NCI-H187 (cell line): ENCODE measurements at places on chromosomes 13 and 19.

GRCh38 chr19:51607077-51607476 is 23.1 kb downstream of the SIGLEC5 start:
- DNase-seq = no peak

DNA sequence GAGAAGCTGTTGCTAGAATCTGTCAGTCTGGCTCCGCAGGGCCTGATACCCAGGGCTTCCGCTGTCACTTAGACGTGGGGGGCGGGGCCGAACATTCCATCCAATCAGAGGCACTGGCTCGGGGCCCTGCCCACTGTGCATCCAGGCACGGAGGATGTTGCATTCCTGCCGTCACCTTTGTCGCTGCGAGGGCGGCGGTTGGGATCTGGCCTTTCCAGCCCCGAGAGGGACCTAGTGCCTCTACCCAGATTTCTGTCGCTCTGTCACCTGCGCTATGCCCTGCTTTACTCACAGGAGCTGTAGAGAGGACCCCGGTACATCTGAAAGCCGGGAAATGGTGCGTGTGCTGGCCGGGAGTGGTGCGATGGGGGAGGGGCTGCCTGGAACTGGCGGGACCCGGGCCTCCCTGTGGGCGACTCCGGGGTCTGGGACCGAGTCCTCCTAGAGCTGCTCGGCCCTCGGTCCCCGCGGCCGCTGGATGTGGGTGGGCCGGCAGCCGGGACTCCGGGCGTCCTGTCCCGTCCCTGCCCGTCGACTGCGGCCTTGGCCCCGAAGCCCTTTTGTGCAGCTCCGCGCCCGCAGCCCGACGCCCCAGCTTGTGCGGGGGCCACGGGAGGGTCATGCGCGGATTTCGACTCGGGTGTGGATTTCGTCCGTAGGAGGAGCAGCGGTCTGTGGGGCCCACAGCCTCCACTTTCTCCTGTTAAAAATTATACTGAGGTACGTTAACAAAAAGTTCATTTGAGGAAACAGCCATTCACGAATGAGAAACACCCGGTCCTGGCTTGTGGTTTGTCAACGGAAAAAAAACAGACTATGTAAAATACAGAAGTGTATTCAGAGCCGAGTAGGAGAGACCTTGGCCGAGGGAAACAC is at the start of gene ZNF439:
ZNF439 (plus strand) TSS at position 133 of the 876 bp plus-strand sequence; CDS start at position 275, 142 bp downstream.
- peak; percentile 76 for DNase-seq

GRCh38 chr13:84845907-84846619 is 953.2 kb downstream of the SLITRK6 start:
- no peak for DNase-seq

DNA sequence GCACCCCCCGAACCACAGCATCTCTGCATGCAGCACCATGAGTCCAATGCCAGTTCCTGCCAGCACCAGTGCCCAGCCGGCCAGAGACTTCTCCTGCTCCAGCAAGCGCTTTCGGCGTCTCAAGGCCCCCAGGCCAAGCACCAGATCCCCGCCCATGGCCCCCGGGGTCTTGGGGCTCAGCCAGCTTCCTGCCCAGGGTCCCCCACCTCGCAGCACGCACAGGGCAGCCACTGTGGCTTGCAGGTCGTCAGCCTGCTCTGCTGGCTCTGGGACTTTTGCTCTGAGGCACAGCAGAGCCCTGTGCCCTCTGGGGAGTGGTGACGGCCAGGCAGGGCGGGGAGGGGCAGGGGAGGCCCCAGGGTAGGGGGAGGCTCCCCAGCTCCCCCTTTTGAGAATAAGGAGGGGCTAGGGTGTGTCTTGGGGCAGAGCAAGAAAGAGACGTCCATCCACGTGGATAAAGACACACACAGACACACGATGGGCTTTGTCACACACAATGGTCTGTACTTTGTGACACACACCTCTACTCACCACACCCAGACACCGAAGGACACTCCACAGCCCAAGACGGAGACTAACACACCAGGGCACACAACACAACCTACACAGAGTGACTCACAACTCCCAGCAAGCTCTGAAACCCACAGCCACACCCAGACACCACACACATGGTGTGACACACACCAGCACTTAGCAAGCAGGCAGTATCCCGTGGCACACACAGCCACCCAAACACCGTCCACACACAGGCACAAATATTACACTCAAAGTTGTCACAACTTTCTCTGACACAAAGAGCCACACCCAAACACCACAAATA is at the start of gene KCNN4:
KCNN4 (minus strand) TSS at position 268 of the 820 bp plus-strand sequence; CDS start at position 156, 112 bp downstream.
- no peak for DNase-seq

- DNase-seq = peak; percentile 90
Measured at GRCh38 chr19:49680421-49681351, 3.6 kb downstream of the PRMT1 start.

DNA sequence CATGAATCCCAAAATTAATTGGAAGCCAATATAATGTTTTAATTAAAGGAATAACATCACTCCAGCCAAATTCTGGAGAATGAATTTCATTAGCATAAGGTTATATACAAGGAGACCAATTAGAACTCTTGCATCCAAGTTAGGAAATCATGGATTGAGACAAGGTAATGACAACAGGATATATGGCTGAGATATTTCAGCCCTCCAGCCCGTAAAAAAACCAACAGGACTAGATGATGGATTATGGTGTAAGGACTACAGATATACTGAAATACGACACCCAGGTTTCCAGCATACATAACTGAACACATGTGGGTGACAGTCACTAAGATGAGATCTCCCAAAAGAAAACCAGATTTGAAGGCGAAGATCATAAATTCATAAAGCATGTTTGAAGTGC is 56.5 kb downstream of the TSC22D1 start:
- DNase-seq = no peak
